ENCODE measurements at places on chromosomes 3 and 15.

GRCh38 chr3:43872901-43873300 is 182.2 kb downstream of the ABHD5 start:
- no peak for DNase-seq

- no peak for DNase-seq
These were observed 20.9 kb downstream of the FBXO22 start for GRCh38 chr15:75924576-75924975.

- DNase-seq: no peak
These were observed 595.2 kb upstream of the TBL1XR1 start for GRCh38 chr3:177792311-177793030.

DNA sequence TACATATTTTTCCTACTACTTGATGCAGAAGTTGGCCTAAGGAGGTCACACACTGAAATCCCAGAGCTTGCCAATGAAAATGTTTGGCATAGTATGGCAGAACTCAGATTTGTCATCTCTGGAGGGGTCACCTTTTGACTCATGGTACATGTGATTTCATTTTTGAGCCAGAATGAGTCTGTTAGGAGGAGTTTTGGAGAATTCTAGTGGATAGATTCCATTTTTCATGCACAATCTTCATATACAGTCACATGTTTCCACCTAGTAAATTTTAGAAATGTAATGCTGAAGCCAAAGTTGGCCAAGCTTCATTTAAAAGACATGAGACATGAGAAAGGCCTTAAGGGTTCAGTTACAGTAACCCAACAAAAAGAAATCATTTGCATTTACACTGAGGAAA is 97.8 kb upstream of the IGSF10 start:
- DNase-seq: no peak

Measured in effector memory CD4-positive, alpha-beta T cell (primary cell).